ENCODE measurements at places on chromosomes 2 and 18. TPM values are rescaled to one million over a fixed set of nuclear protein-coding genes. Genes with fewer than 3 reads are reported as not detected.

WNT10A gene
- total RNA-seq, result 7.5 TPM

IL36B gene
- total RNA-seq, result under 0.01 TPM

DSG4 gene
- total RNA-seq, result not detected

EDAR gene
- 0.14 TPM for total RNA-seq

CYP27A1 gene
- total RNA-seq, result 0.64 TPM

DPP4 gene
- 5.5 TPM for total RNA-seq

DES gene
- not detected for total RNA-seq

NAT8 gene
- not detected for total RNA-seq

GAL3ST2 gene
- total RNA-seq, result not detected

SNED1 gene
- under 0.01 TPM for total RNA-seq

TUBA3E gene
- not detected for total RNA-seq

GPR75 gene
- 2.6 TPM for total RNA-seq

HAAO gene
- total RNA-seq, result 0.50 TPM

ING5 gene
- total RNA-seq, result 30.1 TPM

CYP27C1 gene
- total RNA-seq, result 0.36 TPM

VAMP8 gene
- 38.3 TPM for total RNA-seq

SIX3 gene
- 4.1 TPM for total RNA-seq

NGEF gene
- total RNA-seq, result 2.1 TPM

LYG2 gene
- not detected for total RNA-seq

CCDC178 gene
- total RNA-seq, result 0.34 TPM

GATA6 gene
- 1.7 TPM for total RNA-seq

SLC11A1 gene
- total RNA-seq, result 0.34 TPM

POTEC gene
- not detected for total RNA-seq

BOLL gene
- total RNA-seq, result not detected

ADCYAP1 gene
- not detected for total RNA-seq

All from nasal cavity respiratory epithelium epithelial cell of viscerocranial mucosa (primary cell).